ENCODE measurements at places on chromosomes 16 and 17.

DNA sequence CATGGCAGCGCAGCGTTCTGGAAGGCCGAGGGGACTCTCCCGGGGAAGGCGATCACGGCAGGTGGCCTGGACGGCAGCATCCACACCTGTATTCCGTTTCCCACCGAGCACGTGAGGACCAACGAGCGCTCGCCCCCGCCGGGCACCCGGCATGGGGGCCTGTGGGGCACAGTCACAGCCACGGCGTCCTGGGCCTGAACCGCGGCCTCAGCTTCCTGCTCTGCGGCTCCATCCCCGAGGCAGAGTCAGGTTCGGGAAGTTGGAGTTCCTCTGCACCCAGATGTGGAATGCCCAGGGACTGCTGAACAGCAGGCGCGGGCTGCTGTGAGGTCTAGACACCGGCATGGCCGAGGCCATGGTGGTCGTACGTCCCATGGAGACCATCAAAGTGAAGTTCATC lies 1713.9 kb downstream of the TP53TG3F start:
- no peak for DNase-seq

GRCh38 chr17:77373299-77374169 lies 232.8 kb downstream of the SEC14L1 start:
- no peak for DNase-seq

- no peak for DNase-seq
Measured at GRCh38 chr16:71627731-71628181, 1.8 kb downstream of the MARVELD3 start.

GRCh38 chr16:17318238-17318637 lies 152.5 kb downstream of the XYLT1 start:
- DNase-seq, result no peak

- DNase-seq, result no peak
Measured at GRCh38 chr17:21001111-21001812, 41.5 kb downstream of the USP22 start.

DNA sequence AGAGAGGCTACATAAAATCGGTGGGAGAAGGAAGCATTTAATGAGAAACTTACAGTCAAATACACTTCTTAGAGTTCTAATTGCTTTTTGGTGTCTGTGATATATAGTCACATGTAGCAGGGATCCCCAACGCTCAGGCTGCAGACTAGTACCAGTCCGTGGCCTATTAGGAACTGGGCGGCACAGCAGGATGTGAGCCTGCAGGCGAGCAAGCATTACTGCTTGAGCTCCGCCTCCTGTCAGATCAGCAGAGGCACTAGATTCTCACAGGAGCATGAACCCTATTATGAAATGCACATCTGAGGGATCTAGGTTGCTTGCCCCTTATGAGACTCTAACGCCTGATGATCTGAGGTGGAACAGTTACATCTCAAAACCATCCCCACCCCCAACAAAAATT lies 158.5 kb downstream of the TANC2 start:
- no peak for DNase-seq

DNA sequence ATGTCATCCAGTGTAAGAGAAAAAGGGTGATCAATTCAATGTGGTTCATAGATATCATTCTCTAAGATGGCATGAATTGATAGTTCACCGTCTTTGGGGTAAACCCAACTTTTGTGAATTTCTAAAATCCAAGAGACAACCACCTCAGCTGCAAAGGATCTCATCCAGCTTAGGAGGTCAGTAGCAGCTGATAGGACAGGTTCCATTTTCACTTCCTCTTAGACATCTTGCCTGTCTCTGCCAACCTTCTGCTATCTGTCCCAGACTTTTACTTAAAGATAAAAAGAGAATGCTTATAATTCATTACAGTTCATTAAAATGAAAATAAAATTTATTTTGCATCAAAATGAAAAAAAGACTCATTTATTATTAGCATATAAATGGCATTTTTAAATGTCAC lies 468.2 kb downstream of the XYLT1 start:
- DNase-seq, result no peak

- DNase-seq, result peak; percentile 51
Measured at GRCh38 chr16:3017794-3018506, at the start of gene CLDN6. Gene CLDN6 (minus strand): TSS chr16:3018183. CDS start chr16:3016021, 2,162 bp downstream.

GRCh38 chr17:38561416-38562214 lies 44.1 kb downstream of the SRCIN1 start:
- no peak for DNase-seq

- no peak for DNase-seq
Measured at GRCh38 chr16:2664574-2664982, 17.7 kb upstream of the KCTD5 start.

DNA sequence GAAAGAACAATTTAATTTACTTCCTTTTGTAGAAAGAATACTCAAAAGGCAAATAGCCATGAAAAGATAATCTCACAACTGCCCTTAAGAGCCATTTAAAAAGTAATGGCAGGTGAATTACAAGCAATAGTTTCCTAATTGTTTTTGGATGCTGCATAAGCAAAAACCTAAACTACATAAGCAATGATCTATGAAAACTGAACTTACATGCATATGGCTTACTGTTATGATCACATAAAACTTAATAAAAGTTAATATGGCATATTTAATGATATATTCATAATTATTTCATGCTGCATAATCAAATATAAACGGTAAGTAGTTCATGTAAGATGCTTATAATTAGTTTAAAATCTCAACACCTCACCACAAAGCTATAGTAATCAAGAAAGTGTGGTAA lies 18.6 kb downstream of the BRCA1 start:
- DNase-seq, result no peak

DNA sequence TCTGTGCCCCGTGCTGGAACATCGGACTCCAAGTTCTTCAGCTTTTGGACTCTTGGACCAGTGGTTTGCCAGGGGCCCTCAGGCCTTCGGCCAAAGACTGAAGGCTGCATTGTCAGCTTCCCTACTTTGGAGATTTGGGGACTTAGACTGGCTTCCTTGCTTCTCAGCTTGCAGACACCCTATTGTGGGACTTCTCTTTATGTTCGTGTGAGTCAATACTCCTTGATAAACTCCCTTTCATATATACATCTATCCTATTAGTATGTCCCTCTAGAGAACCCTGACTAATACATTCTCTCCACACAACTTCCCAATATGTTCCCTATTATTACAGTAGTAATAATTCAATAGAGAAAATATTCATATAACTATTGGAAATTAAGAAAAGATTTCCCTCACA lies 9.2 kb upstream of the ASGR2 start:
- no peak for DNase-seq

- DNase-seq, result no peak
Measured at GRCh38 chr17:81191646-81192045, 25.6 kb upstream of the AATK start.

GRCh38 chr16:27972500-27972899 lies 91.0 kb downstream of the GSG1L start:
- no peak for DNase-seq

- DNase-seq, result no peak
Measured at GRCh38 chr17:74903671-74904070, 10.2 kb upstream of the FADS6 start.

GRCh38 chr17:79622776-79623175 lies 11.9 kb upstream of the RBFOX3 start:
- no peak for DNase-seq

DNA sequence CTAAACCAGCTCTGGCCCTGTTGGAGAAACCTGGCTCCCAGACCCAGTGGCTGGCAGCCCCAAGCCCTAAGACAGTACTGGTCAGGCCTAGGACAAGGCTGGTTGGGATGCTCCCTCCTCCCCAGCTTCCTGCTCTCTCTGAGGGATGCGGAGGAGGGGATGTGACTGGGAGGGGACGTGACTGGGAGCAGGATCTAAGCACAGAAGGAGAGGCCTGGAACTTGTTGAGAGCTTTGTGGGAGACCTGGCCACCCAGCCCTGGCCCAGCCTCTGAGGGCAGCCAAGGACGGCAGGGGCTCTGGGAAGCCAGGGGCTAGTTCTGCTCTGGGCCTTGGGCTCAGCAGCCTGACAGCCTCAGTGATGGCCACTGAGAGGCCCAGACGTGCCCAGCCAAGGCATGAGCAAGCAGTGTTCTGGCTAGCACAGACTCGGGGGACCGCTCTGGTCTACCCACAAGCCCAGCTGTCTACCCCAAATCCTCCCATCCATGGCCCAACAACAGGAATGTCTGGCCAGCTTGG lies 22.8 kb downstream of the ATP6V0D1 start:
- no peak for DNase-seq

GRCh38 chr17:77572065-77572601 lies 386.4 kb upstream of the TNRC6C start:
- DNase-seq, result peak; percentile 64

- peak; percentile 28 for DNase-seq
Measured at GRCh38 chr16:29811896-29812665, at the start of gene PRRT2. Gene PRRT2 (plus strand): TSS chr16:29812193. CDS start chr16:29813055, 862 bp downstream.

GRCh38 chr17:61389670-61390478 lies 9.8 kb upstream of the TBX2 start:
- no peak for DNase-seq

- peak; percentile 68 for DNase-seq
Measured at GRCh38 chr16:69123910-69124309, 8.5 kb downstream of the CHTF8 start.

DNA sequence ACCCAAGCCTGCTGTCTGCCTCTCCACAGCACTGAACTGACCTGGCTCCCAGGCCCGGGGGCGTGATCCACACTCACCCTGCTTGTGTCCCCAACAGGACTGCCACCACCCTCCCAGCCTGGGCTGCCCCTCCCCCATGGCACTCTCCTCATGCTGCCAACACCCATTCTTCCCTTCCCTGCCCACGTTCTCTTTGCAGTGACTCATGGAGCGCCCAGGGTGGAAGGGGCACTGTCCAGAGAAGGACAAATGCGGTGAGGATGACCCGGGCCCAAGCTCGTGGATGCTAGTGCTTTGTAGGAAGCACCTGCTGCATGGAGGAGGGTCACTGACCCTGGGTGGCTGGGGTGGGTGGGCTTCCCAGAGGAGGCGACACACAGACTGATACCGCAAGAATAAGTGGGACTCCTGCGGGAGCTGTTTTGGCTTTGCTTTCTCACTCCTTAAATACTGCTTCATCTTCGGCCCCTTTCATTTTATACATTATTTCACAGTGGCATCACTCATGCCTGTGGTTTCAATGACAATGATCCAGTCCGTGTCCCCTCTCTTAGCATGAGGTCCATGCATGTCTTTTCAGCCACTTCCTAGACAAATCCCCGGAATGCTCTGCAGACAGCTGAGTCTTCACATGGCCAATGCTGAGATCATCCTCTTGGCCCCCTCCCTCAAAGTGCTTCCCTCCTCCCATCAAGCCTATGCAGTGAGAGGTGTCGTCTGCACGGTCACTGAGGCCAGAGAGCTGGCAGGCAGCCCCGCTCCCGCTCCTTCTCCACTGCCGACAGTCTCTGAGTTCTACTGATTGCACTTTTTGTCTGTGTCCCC lies 17.6 kb downstream of the CDK5R1 start:
- DNase-seq, result no peak

DNA sequence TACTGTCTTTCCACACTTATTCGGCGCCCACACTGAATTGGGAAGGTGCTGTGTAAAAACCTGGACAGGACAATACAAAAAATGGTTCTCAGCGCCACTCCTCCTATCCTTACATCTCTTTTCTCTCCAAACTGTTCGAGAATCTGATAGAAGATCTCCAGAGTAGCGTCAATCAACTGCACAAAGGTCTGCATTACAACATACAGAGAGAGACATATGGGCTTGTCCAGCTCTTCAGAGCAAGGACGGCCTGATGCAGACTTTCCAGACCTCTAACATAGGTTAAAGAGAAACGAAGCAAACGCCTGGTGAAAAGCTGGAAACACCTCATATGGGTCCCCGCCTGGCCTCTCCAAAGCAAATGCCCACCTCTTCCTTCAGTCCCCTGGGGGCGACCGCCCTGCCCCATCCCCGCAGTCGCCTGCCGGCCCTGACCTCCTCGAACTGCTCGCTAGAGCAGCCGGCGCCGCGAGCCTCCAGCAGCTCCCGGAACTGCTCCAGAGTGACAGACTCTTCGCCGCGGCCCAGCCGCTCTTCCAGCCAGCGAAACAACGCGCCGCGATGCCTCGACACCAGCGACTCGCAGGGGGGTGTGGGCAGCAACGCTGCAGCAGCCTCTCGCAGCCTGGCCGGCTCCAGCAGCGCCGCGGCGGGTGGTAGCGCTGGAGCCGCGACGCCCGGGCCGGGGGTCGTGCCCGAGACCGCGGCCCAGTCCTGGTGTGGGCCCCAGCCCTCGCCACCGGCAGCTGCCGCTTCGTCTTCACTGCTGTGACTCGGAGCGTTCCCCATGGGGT lies 526 bp downstream of the ZZEF1 start:
- peak; percentile 11 for DNase-seq

- DNase-seq, result no peak
Measured at GRCh38 chr17:39213852-39214251, 11.9 kb downstream of the STAC2 start.

GRCh38 chr17:78905116-78905515 lies 2.1 kb upstream of the CEP295NL start:
- no peak for DNase-seq

DNA sequence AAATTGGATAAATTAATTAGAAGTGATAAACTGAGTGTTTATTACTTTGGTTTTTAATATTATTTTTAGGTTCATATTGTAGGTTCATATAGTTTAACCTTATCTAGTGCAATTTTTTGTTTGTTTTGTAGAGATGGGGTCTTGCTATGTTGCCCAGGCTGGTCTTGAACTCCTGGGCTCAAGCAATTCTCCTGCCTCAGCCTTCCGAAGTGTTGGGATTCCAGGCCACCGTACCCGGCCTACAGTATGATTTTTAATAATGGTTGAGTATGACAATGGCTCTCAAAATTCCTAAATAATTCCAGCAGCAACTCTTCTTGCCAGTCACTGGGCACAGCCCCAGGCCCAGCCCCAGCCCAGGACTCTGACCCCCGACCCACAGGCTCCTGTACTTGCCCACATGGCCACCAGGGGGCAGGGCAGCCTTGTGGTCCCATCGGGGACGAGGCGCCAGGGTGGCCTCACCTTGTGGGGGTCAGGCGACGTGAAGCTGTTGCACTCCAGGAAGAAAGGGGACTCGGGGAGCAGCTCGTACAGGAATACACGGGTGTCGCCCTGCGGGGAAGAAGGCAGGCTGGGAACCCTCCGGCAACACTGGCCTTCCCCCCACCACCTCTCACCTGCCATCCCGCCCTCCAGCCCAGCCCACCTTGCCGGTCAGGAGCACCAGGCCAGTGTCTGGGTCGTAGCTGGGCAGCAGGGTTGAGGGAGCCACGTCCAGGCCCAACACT lies 7.9 kb upstream of the PAM16 start:
- peak; percentile 60 for DNase-seq

DNA sequence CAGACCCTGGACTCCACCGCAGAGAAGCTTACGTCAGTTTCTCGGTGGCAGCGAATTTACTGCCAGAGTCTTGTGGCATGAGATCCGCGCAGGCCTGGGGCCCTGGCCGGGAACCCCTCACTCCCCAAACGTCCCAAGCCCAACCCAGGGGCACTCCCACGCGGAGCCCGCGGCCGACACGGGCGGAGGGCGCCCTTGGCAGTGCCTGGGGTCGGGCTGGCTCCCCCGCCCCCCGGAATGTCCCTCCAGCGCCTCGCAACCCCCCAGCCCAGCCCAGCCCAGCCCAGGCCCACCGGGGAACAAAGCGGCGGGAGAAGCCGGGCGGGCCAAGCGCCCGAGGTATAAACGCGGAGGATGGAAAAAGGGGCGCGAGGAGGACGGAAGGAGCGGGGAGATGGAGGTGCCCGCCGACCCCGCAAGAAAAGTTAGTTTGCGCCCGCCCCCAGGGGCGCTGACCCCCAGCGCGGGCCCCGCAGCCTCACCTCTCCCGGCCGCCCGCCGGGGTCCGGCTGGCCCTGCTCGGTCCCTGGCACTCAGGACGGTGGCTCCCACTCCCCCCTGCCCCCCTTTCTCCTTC lies 330 bp downstream of the CASKIN2 start:
- no peak for DNase-seq
